ENCODE measurements at places on chromosomes 1 and 21.

DNA sequence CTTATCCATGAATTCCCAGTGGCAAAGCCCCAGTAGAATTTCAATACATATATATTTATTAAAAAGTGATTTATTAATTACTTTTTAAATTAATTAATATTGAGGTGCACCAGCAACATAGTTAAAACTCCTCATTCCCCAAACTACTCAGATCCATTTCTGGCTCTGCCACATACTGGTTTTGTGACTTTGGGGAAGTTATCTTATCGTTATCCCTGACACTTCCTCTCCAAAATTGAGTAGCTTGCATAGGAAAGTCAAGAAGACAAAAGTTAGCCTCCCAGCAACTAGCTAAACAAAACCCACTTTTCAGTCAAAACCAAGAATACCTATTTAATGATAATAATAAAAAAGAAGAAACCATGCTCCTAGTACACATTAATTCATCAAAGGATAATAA is 35.9 kb downstream of the TCP10L start:
- no peak for DNase-seq

GRCh38 chr21:41869771-41870170 is 9.4 kb downstream of the PRDM15 start:
- DNase-seq, result no peak

DNA sequence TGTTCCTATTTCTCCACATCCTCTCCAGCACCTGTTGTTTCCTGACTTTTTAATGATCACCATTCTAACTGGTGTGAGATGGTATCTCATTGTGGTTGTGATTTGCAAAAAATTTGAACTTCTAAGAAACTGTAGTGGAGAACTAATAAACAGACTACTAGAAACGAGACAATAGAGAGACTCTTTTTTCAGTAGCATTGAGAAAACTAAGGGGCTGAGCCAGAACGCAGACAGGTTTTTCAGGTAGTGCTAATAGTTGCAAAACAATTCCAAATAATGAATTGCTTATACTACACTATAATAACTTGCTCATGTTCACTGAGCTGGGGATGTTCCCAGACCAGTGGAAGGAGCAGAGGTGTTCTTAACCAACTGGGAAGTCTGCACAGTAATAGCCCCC is 98.8 kb upstream of the DPH5 start:
- no peak for DNase-seq

GRCh38 chr1:102593276-102593675 is 515.0 kb downstream of the COL11A1 start:
- DNase-seq, result no peak

- DNase-seq, result no peak
These were observed 506 bp downstream of the SSX2IP start for GRCh38 chr1:84689514-84690396.

DNA sequence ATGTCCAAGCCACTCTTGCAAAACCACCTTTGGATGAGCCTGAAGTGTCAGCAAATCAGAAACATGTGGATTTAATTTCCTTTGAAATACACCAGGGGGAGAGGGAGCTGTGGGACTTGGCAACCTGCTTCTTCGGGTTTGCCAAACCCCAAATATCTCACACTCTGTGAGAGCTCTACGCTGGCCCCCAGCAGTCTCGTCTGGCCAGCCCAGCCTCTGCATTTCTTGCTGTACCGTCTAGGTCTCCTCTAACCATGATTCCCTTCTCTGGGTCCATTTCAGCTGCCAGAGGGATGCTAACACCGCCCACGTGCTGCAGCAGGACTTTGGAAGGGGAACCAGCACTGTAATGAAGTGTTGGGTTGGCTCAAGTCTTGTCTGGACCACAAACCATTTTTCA is 114.6 kb downstream of the MRPS6 start:
- no peak for DNase-seq

GRCh38 chr1:201361652-201362504 is 15.6 kb downstream of the TNNT2 start:
- no peak for DNase-seq

DNA sequence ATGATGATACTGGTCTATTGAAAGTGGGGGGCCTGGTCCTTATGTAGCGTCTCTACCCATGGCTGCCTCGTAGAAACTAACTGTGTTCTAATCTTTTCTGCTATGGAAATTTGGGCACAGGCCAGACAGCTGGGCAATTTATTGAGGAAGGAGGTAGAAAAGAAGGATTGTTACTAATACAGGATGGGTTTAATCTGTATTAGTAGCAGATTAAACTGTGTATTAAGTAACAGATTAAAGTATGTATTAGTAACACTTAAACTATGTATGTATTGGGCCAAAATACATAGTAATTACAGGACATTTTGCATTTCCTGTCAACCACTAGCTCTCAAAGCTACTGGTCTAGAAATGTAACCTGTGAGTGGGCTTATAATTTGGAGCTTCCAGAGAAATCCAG is 142.0 kb downstream of the MAST2 start:
- no peak for DNase-seq

DNA sequence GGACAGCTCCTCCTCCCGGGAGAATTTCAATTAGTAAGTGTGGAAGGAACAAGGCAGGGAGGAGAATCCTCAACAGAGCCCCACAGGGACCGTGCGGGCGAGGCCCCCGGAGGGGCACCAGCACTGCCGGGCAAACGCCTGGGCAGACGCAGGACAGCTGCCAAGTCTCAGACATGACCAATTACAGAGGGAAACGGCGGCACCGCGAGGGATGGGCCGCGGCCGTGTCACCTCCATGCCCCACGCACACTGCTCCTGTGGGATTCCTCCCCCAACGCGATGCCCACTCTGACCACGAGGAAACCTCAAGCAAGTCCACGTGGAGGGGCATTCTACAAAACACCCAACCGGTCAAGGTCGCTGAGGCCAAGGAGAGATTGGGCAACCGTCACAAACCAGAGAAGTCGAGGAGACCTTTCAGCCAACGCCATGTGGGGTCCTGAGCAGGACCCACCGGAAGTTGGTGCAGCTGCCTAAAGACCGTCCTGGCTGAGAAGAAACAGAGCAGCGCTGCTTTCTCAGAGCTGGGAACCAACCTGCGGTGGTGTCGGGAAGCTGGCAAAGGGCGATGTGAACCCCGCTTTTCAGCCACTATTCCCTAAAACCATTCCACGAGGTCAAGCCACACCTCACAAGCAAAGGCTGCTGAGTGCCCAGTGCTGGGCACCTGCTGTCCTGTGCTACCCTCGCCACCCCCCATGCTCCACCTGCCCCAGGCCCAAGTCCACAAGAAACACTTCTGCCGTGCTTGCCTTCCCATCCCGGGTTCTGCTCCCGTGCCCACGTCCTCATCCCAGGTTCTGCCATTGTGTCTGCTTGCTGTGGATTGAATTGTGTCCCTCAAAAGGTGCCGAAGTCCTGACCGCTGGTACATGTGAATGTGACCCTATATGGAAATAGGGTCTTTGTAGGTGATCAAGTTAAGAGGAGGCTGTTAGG is 1.4 kb upstream of the KRTAP10-4 start:
- DNase-seq, result no peak

DNA sequence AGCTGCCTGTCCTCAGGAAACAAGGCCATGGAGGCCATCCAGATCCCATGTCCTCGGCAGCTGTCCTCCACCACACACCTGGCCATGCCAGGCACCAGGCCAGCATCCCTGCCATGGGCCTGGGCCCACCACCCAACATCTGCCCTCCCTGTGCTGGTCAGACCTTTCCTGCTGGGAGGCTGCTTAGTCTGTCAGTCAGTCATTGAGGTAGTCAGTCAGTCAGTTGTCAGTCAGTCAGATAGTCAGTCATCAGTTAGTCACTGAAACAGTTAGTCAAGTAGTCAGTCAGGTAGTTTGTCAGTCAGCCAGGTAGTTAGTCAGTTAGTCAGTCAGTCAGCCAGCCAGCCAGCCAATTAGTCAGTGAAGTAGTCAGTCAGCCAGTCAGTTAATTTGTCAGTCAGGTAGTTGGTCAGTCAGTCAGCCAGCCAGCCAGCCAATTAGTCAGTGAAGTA is 17.2 kb downstream of the KRTAP10-1 start:
- DNase-seq, result no peak

- DNase-seq, result no peak
These were observed 209.2 kb upstream of the PTGFR start for GRCh38 chr1:78281580-78281979.

GRCh38 chr1:191427593-191427992 is 730.7 kb upstream of the RGS18 start:
- no peak for DNase-seq

DNA sequence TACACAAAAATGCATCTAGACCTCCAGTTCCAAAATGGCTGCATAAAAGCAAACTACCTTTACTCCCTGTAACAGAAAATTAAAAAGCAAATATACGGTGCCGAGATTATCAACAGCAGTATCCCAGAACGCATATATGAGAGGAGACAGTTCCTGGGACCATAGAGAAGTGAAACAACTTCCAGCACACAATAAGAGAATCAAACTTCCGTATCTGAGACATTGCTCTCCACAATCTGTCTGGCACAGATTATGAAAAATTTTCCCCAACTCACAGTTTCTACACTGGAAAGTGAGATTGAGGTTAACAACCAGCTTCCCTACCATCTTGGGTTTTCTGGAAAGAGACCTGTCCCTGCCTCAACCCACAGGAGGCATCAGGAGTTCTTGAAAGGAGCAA is 47.2 kb upstream of the ST6GALNAC3 start:
- no peak for DNase-seq

- DNase-seq, result no peak
These were observed 24.6 kb downstream of the TRIM45 start for GRCh38 chr1:117096951-117097408.

DNA sequence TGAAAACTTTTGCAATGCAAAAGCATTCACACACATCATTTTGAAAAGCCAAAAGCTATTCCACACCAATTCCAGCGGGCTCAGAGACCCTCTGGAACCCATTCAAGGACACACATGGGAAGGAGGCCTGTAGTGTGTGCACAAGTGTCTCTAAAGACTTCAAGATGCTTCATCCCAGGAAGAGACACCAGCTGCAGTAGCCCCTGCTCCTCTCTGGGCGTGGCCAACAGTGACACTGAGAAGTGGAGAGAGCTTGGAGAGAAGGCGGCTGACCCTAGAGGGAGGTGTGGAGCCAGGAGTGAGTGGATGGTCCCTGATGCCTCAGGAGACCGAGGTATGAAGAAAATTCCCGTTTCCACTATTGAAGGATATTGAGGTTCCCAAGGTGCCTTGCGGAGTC is 14.9 kb upstream of the TNNI1 start:
- no peak for DNase-seq

GRCh38 chr1:162699366-162699765 is 67.1 kb downstream of the DDR2 start:
- no peak for DNase-seq

- DNase-seq, result no peak
These were observed 514.5 kb downstream of the NPHP4 start for GRCh38 chr1:5477716-5478115.

- DNase-seq, result no peak
These were observed 10.9 kb upstream of the GUCA2A start for GRCh38 chr1:42175314-42176054.

- no peak for DNase-seq
These were observed 97.1 kb upstream of the MAGI3 start for GRCh38 chr1:113293256-113293626.

- no peak for DNase-seq
These were observed 39.8 kb downstream of the DENND1B start for GRCh38 chr1:197735461-197735860.

DNA sequence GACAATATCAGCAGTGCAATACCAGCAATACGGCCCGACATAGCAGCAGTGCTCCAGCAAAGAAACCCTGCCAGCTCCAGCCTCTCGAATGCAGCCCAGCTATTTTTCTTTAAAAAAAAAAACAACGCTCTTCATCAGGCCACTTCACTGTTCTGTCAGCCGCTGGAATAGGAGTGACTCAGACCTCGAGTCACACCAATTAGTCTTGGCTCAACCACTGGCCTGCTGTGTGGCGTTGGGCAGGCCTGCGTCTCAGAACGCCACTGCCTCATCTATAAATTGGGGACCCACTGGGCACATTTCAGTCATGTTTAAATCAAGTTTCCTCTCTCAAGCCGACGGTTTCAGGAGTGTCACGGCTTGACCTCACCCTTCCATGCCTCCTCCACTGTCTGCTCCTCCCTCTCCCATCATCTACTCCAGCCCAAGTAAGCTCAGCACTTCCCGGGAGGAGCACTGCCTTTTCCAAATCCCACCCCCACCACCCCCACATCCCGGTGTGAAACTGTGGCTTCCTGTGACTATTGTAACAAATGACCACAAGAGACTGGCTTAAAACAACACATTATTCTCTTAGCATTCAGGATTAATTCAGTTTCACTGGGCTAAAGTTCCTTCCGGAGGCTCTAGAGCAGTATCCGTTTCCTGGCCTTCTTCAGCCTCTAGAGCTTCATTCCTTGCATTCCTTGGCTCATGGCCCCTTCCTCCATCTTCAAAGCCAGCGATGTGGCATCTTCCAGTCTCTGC is 71.9 kb upstream of the EFHD2 start:
- no peak for DNase-seq

- DNase-seq, result no peak
These were observed 242.9 kb downstream of the GRIK1 start for GRCh38 chr21:29696937-29697336.

- no peak for DNase-seq
These were observed 15.6 kb upstream of the EIF4G3 start for GRCh38 chr1:21192284-21192683.

DNA sequence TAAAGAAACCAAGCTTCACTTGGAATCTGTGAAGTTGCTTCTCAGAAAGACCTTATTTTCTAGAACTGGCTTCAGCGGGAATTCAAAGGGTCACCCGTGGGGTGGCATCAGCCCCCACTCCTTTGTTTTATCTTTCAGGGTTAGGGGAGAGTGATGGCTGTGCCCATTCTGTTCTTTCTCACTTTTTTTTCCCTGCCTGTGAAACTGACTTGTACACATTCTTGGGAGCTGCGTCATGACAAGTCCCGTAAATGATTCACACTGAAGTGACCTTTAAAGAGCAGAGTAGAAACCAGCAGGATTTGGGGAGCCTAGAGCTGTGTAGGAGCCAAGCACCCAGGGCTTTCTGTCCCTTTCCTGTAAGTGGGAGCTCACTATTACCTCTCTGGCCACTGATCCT is 43.8 kb downstream of the SLC44A3 start:
- DNase-seq, result no peak

GRCh38 chr1:61102041-61102440 is 19.7 kb downstream of the NFIA start:
- DNase-seq, result no peak

- DNase-seq, result no peak
These were observed 9.0 kb downstream of the KIAA0040 start for GRCh38 chr1:175183586-175183985.

DNA sequence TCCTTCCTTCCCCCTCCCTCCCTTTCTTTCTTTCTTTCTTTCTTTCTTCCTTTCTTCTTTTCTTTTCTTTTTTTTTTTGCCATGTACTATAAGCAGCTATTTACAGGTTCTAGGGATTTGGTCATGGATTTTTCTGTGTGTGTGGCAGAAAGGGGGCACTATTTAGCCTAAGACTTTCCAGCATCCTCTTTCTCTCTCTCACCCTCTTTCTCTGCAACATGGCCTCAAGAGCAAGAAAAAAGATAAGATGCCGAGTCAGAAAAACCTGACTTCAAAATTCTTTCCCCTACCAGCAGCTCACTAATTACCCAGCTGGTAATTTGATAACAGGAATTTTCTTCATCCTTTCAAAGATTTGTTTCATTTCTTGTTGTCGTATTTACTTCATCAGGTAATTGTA is 458.3 kb upstream of the ADAMTS5 start:
- DNase-seq, result no peak

- no peak for DNase-seq
These were observed 923.1 kb upstream of the NEGR1 start for GRCh38 chr1:73205294-73205973.

GRCh38 chr1:224368409-224368808 is 11.7 kb downstream of the CNIH4 start:
- DNase-seq, result no peak

Measured in stimulated activated naive CD4-positive, alpha-beta T cell (primary cell).